ENCODE measurements at places on chromosomes 2 and 18.

- peak; percentile 65 for DNase-seq
Observed at GRCh38 chr18:62784966-62785413, 69.6 kb downstream of the PHLPP1 start.

- no peak for DNase-seq
Observed at GRCh38 chr2:53768242-53768542, 588 bp downstream of the CHAC2 start.

GRCh38 chr18:3248062-3248657, 559 bp downstream of the MYL12A start:
- no peak for DNase-seq

GRCh38 chr2:15279201-15279876, 281.8 kb downstream of the NBAS start:
- DNase-seq, result no peak

DNA sequence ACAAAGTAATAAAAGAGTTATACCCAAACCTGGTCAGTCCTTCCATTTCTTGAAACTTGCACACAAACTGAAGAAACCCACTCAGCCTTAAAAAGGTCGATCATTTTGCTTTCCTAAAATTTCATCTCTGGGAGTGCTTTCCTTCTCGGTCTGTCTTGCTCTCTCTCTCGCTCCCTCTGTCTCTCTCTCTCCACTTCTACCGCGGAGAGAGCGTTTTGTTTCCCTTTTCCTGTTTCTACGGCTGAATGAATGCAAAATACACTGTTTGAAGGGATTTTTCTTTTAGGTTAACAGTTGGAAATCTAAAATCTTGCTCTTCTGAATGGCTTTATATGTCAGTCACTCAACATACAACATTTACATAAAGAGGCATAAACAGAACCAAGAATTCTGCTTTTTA, 424.2 kb downstream of the TGIF1 start:
- no peak for DNase-seq

GRCh38 chr2:178830451-178830850, 23.2 kb upstream of the TTN start:
- DNase-seq, result no peak

DNA sequence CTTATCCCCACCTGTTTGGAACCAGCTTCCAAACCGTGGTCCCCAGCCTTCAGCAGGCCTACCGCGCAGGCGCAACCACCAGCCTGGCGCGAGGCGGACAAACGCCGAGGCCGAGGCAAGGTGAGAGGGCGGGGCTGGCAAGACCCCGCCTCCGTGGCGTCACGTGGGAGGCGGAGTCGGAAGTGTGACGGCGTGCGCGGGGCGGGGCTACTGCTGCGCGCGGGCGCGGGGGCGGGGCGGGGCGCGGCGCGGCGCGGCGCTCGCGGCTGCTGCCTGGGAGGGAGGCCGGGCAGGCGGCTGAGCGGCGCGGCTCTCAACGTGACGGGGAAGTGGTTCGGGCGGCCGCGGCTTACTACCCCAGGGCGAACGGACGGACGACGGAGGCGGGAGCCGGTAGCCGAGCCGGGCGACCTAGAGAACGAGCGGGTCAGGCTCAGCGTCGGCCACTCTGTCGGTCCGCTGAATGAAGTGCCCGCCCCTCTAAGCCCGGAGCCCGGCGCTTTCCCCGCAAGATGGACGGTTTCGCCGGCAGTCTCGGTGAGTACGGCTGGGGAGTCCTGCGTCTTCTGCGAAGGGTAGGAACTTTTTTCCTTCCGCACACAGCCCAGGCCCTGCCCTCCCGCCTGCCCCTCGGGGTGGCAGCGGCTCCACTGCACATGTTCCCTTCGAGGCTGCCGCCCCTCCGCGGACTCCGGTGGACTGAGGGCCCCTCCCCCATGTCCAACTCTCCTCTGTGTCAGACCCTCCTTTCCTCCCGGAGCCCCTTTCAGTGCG, at the start of gene EML4:
Gene EML4, plus strand, starts transcription at position 254 of the 774 bp plus-strand sequence. Its CDS starts 259 bp downstream, at position 513.
- peak; percentile 96 for DNase-seq

DNA sequence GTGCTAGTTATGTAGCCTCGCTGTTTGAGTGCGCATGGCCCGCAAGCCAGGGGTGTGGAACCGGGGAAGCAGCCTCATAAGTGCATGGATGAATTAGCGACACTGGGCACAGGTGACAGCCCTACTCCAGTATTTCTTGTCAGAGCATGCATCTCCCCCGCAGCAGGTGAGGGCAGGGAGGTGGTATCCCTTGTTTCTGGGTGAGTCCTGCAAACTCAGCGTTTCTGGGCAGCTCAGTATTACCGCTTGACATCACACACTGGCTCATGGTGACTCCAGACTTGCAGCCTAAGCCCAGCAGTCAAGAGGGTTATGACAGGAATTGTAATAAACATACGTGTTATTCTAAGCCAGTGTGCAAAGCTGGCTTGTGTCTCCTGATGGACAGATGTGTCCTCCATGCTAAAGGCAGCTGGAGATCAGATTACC, 2.5 kb downstream of the CABLES1 start:
- DNase-seq, result no peak

DNA sequence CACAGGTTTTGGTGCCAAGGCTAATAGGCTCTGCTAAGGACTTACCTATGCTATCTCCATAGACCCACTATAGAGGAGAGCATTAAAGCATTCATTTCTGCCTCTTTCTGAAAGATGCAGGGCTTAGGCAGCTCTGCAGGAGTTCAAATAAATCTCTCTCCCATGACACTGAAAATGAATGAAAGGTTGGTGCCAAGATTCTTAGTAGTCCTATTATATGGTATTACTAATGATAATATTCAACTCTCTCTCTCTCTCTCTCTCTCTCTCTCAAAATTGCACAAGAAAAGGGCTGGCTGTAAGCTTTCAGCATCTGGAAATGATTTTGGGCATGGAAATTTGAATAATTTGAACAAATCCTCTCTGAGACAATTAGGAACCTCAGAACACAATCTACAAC, 433.7 kb downstream of the MBD2 start:
- no peak for DNase-seq

- DNase-seq, result no peak
Observed at GRCh38 chr2:213066443-213066743, 85.0 kb downstream of the IKZF2 start.

- no peak for DNase-seq
Observed at GRCh38 chr2:117953231-117953630, 60.6 kb downstream of the CCDC93 start.

- no peak for DNase-seq
Observed at GRCh38 chr18:38648179-38648578, 1082.6 kb upstream of the CELF4 start.

DNA sequence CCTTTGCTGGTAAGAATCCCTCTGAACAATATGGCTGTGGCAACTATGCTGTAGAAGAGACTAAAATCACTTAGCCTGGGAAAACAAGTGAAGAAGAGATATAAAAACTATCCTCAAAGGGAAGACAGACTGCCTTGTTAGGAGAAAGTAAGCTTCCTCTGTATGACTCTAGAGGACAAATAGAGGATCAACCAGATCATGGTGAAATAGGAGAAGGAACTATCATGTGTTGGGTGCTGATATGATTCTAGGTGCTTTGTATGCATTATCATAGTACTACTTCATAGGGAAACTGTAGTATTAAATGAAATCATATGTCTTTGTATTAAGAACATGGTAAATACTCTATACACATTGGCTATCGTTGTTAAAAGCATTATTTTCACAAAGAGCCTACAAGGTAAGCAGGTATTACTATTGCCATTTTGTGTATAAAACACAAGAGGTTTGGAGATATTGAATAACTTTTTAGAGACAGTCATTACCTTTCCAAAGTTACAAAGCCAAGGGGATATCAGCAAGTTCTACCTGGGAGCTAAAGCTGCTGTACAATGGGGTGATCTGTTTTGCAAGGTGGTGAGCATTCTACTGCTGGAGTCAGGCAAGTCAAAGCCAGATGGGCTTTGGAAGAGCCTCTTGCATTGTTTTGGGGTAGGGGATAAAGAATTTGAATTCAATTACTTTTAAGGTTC, 402.6 kb downstream of the ALK start:
- DNase-seq, result no peak

DNA sequence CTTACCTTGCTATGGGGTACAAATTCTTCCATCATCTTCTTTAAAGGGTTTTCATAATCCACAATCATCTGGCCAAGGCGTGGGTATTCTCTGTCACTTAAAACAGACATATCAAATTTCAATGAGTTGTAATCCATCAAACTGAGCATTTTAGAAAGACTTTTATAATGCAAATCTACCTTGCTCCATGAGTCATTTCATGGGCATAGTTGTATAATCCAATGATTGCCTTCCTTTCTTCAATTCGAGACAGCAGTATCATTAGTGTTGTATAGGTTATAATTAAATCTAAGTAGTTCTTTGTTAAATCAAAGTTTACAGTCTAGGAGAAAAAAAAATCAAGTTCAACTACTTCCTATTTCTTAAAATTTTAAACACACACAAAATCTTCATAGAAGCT, 36.3 kb downstream of the NCKAP1 start:
- no peak for DNase-seq

- peak; percentile 9 for DNase-seq
Observed at GRCh38 chr2:219861307-219861706, 233.9 kb downstream of the SLC4A3 start.

DNA sequence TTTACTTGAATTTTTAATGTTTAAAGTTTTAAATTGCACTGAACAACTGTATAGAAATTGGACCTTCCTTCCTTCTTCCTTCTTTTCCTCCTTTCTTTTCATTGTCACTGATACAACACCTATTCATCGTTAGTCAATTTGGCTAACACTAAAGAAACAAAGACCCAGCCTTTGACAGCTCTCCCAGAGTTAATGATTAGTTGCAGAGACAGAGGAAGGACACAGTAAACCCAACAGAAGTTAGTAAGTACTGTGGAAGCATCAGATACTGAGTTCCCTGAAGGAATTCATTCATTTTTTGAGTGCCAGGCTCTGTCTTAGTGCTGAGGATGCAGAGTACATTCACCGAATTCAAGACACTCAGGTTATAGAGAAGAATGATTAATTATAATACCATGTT, 77.9 kb upstream of the RAB27B start:
- DNase-seq, result no peak

DNA sequence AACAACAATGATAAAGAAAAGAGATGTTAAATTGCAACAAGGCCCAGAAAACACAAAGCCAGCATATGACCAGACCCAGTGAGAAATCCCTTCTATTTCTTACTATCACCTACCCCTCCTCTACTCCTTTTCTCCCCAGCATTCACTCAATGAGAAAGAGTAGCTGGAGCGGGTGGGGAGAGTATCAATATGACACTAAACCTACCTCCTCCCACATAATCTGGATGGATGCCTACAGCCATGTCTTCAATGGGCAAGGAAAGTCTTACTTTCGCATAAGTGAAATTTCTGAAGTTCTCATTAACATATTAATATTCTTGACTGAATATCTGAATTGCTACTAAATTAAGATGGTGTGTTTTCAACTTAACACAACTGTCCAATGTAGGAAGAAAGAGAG, 78.2 kb downstream of the AFF3 start:
- no peak for DNase-seq

- peak; percentile 32 for DNase-seq
Observed at GRCh38 chr18:13254971-13255927, 36.7 kb downstream of the LDLRAD4 start.
